ENCODE measurements at places on chromosomes 1 and 21.

- no peak for DNase-seq
Measured at GRCh38 chr1:164756741-164757140, 197.8 kb downstream of the PBX1 start.

DNA sequence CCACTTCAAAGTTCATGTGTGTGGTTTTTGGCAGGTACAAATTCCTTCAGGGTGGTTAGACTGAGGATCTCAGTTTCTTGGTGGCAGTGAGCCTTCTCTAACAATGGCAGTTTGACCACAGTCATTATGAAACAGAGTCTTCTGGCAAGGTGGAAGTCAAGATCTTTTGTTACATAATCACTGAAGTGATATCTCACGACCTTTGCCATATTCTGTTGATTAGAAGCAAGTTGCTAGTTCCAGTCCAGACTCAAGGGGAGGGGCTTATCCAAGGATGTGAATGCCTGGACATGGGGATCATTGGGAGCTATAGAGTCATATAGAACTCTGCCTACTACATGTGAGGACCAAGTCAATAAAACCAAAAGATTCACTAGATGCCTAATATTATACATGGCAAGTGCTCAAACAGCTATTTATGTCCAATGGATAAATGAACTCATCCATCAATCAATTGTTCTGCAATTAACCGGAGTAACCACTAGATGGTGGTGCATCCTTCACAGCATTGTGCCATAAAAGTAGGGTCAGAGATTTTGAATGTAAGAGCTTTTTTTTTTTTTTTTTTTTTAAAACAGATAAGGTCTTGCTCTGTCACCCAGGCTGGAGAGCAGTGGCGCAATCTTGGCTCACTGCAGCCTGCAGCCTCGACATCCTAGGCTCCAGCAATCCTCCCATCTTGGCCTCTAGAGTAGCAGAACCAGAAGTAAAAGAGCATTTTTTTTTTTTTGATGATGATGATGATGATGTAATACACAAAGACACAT lies 131.9 kb downstream of the CRB1 start:
- no peak for DNase-seq

- DNase-seq: no peak
Measured at GRCh38 chr1:29238620-29239002, 2.3 kb downstream of the PTPRU start.

GRCh38 chr21:35226328-35226727 lies 177.2 kb upstream of the RUNX1 start:
- no peak for DNase-seq

GRCh38 chr1:148264374-148265276 lies 112.5 kb upstream of the NBPF11 start:
- peak; percentile 2 for DNase-seq

DNA sequence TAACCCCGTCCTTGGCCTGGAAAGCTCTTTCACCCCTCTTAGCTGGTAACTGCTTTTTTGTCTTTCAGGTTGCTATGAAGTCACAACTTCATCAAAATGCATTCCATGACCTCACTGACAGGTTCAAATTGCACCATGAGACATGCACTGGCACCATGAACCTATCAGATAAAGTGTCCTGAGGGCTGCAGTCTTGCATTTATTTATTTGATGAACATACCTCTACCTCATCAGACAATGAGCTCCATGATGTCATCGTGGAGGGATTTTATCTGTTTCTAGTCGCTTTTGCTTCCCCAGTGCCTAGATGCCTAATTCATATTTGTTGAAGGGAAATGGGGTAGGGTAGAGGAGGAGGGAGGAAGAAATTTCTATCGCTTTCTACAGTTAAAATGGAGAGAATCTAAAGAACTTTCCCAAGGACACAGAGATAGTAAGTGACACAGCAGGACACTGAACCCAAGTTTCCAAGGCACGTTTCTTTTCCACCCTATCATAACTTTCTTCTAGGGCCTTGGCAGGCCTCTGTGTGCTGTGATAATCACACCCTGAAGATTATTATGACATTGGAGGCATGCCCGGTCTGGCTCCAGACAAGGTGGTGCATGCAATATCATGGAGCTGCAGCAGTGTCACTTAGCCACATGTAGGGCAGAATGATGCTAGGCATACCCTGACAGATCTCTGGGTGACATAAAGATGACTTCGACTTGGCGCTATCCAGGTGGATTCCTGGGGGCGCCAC lies 69.5 kb downstream of the CD58 start:
- DNase-seq: no peak

- no peak for DNase-seq
Measured at GRCh38 chr1:113947388-113948107, 18.4 kb downstream of the HIPK1 start.

DNA sequence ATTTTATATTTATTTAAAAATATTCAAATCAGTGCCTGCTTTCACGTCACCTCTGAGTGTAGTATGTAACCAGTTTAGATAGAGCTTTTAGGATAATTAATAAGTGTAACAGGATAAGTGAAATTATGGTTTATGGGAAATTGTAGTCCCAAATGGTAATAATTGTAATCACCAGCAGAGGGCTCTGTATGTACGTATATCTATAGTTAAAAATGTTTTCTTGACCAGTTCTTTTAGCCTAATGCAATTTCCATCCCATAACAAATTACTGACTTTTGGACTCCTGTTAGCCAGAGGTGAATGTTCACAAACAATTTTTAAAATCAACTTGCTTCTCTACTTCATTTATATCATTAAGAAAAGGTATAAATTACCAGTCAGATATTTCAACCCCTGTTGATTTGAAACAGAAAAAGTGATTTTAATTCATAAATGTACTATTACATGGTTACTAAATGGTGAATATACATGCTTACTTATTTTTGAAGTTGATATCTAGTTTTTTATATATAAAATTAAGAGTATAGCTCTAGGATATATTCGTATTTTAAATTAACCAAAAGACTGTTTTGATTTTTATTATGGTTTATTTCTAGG lies 25.3 kb downstream of the SLC30A7 start:
- DNase-seq: peak; percentile 28

- peak; percentile 45 for DNase-seq
Measured at GRCh38 chr1:206583707-206584648, 28.3 kb downstream of the EIF2D start.

DNA sequence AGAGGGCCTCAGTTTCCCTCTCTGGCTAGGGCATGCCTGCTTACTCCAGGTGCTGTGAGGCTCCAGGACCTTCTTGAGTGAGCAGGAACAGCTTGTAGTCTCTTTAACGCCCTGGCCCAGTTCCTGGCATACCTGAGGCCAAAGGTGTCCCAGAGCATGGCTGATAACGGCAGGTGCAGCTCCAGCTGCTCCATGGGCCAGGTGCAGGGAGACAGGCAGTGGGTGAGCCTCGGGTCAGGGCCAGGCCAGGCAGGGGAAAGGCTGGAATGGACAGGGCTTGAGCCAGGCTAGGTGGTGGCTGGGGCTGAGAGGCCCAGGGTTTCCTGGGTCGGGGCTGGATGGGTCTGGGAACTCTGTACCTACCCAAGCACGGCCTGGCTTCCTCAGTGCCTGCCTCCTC lies 18.3 kb downstream of the EDN2 start:
- DNase-seq: no peak

GRCh38 chr1:162726555-162726954 lies 63.9 kb upstream of the HSD17B7 start:
- no peak for DNase-seq

- no peak for DNase-seq
Measured at GRCh38 chr21:35933466-35933865, 126.9 kb downstream of the SETD4 start.

GRCh38 chr1:48016515-48016914 lies 19.3 kb upstream of the TRABD2B start:
- no peak for DNase-seq

GRCh38 chr1:197924516-197925123 lies 7.4 kb downstream of the LHX9 start:
- DNase-seq: peak; percentile 22

DNA sequence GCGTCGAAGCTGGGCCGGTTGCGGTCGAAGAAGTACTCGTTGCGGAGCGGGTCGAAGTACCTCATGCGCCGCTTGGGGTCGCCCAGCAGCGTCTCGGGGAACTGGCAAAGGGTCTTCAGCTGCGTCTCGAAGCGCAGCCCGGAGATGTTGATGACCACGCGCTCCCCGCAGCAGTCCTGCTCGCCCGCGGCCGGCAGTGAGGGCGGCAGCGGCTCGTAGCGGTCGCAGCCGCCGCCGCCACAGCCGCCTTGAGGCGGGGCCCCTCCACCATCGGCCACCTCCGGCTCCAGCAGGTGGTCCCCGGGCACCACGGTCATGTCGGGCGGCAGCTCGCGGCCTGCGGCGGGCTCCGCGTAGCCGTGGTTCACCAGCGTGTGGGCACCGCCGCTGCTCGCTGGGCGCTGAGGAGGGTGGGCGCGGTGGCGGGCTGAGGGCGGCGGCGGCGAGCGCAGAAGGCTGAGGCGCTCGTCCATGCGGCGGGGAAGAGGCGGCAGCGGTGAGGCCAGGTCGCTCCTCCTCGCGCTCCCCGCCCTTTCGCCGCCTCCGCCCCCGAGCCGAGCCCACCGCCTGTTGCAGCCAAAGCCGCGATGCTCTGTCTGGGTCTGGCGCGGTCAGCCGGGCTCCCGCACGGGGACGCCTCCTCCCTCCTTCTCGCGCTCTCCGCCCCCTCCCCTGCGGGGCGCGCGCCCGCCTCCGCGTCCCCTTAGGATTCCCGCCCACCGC lies at the start of gene KCNA3:
KCNA3 (minus strand) TSS at position 604 of the 723 bp plus-strand sequence; CDS start at position 473, 131 bp downstream.
- DNase-seq: no peak

- no peak for DNase-seq
Measured at GRCh38 chr21:43881283-43881682, 16.3 kb downstream of the AGPAT3 start.

DNA sequence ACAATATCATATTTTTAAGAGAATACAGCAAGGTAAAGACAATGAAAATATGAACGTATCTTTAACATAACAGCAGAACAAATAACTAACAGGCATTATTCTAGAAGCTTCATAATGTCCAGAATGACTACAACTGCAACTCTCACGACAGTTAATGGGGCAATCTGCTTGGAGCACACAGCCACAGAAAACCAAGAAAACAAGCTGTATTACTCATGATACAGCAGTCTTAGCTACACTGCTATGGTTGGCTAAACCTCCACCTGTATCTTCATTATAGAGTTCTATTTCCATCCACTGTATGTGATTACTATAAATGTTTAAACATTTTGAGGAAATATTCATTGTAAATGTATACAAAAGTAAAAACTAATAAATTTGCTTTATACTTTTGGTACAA lies 139.9 kb downstream of the DPYD start:
- DNase-seq: no peak

DNA sequence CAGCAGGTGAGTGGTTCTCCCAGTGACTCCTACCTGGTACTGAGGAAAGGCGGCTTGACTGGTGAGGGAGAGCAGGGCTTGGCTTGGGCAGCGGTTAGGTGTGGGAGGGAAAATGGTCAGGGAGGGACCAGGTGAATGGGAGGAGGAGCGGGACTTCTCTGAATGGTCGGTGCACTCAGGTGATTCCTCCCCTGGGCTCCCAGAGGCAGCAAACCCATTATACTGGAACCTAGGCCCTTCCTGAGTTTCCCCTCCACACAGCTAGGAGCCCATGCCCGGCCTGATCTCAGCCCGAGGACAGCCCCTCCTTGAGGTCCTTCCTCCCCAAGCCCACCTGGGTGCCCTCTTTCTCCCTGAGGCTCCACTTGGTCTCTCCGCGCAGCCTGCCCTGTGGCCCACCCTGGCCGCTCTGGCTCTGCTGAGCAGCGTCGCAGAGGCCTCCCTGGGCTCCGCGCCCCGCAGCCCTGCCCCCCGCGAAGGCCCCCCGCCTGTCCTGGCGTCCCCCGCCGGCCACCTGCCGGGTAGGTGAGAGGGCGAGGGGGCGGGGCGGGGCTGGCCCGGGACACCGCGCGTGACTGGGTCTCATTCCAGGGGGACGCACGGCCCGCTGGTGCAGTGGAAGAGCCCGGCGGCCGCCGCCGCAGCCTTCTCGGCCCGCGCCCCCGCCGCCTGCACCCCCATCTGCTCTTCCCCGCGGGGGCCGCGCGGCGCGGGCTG lies 2.3 kb downstream of the ARTN start:
- no peak for DNase-seq

GRCh38 chr1:24151175-24151533 lies 8.2 kb upstream of the IL22RA1 start:
- no peak for DNase-seq

DNA sequence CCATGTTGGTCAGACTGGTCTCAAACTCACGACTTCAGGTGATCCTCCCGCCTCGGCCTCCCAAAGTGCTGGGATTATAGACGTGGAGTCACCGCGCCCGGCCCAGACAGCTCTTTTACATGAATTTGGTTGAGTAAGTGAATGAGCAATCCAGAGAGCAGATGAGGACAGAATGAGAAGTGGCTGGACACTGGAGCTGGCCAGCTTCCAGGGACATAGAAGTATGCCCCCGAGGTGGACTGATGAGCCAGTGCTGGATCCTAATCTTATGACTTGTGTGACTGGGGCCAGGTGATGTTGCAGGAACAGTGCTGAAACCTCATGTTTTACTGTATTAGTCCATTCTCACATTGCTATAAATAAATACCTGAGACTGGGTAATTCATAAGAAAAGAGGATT lies 35.9 kb upstream of the KANK4 start:
- DNase-seq: no peak

GRCh38 chr1:231958448-231958847 lies 331.9 kb downstream of the DISC1 start:
- DNase-seq: no peak

- no peak for DNase-seq
Measured at GRCh38 chr1:179883745-179884138, 1.7 kb downstream of the TOR1AIP1 start.

DNA sequence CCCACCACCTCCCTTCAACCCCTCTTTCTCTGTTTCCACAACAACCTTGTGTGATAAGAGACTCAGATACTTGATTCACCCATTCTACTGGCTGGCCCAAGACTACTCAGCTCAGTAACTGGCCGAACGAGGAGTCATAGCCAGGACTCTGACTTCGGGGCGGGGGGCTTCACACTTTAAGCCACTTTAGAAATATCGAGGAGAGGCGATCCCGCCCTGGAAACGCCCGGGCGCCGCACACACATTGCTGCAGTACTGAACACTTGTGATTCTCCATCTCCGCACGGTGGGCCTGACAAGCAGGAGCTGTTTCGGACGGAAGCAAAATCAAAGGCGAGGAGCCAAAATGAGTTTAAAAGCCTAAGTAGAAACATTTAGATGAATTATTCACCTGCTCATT lies 182.1 kb downstream of the NPHP4 start:
- no peak for DNase-seq

- no peak for DNase-seq
Measured at GRCh38 chr1:209807509-209807908, 1.6 kb upstream of the IRF6 start.

GRCh38 chr1:228341450-228341813 lies 65.2 kb downstream of the TRIM11 start:
- DNase-seq: no peak

DNA sequence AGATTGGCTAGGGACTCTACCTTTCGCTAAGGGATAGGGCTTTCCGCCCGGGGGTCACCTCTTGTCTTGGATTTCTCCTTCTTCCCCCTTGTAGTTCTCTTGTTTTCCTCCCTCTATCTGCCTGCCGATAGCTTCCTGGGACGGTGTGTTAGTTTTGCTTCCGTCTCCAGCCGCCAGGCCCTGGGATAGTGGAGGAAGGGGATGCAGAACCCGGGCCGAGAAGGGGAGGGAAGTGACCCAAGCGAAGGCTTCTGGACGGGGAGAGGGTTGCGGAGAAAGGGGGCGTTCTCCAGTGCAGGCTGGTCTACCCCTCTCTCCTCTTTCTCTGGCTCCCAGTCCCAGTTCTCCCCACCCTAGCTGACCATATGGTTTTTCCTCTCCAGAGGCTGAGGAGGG lies 871 bp downstream of the TUFT1 start:
- DNase-seq: no peak
